Effector CD4-positive, alpha-beta T cell (primary cell): ENCODE measurements at places on chromosomes 11 and 22.

DNA sequence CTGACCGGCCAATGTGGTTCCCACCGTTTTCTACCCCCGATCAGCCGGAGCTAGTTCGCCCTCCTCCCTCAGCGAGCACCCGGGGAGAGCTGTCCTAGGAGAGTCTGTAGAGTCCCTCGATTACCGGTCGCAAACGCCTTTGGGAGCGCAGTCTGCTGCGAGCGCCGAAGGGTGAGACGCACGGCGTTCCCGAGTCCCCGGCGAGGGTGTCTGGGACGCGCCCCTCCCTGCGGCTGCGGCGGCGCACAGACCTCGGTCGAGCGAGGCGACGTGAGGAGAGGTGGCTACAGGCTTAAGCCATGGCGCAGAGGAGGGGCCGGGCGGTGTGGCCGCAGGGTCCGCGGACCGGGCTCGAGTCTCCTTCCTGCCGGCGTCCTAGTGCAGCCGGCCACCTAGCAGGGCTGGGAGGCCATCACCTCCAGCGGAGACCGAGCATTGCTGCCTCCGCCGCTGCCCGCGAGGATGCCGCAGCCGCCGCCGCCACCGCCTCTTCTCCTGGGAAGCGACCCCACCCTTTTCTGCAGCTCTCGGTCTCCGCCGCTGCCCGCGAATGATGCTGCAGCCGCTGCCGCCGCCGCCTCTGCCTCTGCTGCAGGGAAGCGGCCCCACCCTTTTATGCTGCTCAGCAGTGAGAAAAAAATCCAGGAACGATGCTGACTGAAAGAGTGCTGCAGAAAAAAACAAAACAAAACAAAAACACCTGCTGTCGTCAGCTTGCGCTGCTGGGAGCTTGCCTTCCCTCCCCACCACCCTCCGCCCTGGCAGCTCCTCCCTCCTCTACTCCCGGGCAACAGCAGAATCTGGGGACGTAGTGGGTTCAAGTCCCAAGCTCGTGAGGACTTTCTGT lies at the start of gene MAP6:
Gene MAP6 (minus strand): TSS at position 588 of the 847 bp plus-strand sequence. CDS start 669 bp downstream, outside the sequence.
- DNase-seq: no peak

DNA sequence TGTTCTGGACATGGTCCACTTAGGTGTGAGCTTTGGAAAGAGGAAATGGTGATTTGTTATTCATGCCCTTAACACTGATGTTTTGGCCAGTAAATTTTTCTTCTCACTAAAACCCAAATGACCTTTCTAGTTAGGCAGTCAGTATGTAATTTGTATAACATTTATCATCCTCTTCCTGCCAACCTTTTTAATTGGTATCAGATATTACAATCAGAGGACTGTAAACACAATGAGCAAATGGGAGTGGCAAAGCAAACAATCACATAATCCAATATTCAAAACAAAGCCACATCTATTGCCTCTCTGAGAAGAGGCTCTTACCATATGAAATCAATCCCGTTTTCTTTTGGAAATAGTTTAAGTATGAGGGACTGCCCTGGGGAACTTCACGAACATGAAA lies 49.1 kb downstream of the BBOX1 start:
- DNase-seq: no peak

- DNase-seq: peak; percentile 11
Observed at GRCh38 chr11:36478700-36479329, 31.3 kb downstream of the TRAF6 start.

DNA sequence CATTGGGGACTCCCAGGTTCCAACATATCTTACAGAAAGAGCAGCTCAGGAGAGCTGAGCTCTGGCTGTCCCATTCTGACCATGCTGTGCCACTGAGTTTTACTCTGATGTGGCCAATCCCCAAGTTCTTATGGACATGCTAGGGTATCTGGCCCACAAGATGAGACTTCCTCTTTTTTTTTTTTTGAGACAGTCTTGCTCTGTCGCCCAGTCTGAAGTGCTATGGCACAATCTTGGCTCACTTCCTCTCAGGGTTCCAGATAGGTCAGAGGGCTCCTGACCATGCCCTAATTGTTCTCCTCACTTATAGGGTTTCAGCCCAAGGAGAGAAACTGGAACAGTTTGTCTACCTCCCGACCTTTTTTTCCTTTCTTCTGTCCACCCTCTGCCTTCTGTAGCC lies 152.3 kb upstream of the CCDC90B start:
- no peak for DNase-seq

- no peak for DNase-seq
Observed at GRCh38 chr11:65538915-65539743, 14.2 kb downstream of the SCYL1 start.

GRCh38 chr11:59849129-59849528 lies 3.8 kb upstream of the CBLIF start:
- no peak for DNase-seq

DNA sequence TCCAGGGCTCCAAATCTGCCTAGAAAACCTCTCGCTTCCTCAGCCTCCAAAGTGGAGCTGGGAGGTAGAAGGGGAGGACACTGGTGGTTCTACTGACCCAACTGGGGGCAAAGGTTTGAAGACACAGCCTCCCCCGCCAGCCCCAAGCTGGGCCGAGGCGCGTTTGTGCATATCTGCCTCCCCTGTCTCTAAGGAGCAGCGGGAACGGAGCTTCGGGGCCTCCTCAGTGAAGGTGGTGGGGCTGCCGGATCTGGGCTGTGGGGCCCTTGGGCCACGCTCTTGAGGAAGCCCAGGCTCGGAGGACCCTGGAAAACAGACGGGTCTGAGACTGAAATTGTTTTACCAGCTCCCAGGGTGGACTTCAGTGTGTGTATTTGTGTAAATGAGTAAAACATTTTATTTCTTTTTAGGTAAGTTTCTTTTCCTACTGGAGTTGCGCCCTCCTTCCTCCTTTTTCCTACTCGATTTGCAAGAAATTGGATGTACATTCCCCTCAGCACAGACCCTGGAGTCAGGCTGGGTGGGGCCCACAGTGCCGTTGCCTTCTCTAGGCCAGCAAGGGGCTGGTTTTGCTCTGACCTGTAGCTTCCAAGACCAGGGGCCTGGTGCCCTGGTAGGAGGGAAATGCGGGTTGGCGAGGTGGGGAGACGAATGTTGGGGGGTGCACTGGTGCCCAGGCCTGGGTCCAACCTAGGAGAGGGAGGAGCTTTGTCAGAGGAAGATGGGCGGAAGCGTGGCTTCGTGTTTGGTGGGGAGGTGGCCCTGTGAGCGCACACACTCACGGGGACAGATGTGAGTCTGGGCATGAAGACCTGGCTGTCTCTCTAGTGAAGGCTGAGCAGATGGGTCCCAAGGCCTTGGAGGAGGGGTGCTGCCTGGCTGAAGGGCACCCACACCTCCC lies 50.6 kb downstream of the ST14 start:
- DNase-seq: no peak

GRCh38 chr11:94792451-94792850 lies 24.3 kb downstream of the AMOTL1 start:
- no peak for DNase-seq

- peak; percentile 21 for DNase-seq
Observed at GRCh38 chr11:35214792-35215193, 75.8 kb downstream of the CD44 start.

GRCh38 chr22:19607192-19608002 lies 83.2 kb upstream of the CLDN5 start:
- peak; percentile 20 for DNase-seq
